ENCODE measurements at places on chromosomes 1 and 21.

GRCh38 chr1:1629430-1630190 is 2.4 kb upstream of the MMP23B start:
- DNase-seq, result peak; percentile 86

GRCh38 chr1:185479796-185480195 is 162.8 kb upstream of the IVNS1ABP start:
- no peak for DNase-seq

DNA sequence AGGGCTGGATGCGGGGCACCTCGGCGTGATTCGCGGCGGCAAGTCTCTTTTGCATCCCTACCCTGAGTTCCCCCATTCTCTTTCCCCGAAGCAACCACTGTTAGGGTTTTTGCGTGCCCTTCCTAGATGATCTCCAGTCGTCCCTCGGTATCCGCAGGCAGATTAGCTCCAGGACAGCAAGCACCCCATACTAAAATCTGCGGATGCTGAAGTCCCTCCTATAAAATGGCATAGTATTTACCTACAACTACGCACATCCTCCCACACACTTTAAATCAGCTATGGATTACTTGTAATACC is 22.8 kb upstream of the CFAP126 start:
- DNase-seq, result no peak

GRCh38 chr1:206451134-206451686 is 19.1 kb upstream of the IKBKE start:
- DNase-seq, result no peak

- DNase-seq, result no peak
These were observed 195.3 kb upstream of the APP start for GRCh38 chr21:26365849-26366248.

DNA sequence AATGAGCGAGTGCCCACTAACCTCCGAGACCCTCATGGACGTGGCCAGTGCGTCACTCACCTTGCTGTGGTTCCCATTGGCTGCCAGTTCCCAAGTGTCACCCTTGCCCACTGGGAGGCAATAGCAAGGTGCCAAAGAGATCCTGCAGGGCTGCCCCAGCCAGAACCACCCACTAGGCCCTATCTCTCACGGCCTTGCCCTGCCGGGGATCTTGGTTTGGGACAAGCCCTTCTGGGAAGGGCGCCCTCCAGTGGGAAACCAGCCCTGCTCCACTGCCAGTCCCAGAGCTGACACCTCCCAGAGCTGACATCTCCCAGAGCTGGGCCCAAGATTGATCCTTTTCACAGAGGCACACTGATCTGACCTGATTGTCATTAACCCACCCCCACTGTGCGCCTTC is 2.1 kb upstream of the SELENON start:
- no peak for DNase-seq

- no peak for DNase-seq
These were observed 5.1 kb upstream of the REG4 start for GRCh38 chr1:119816407-119816806.

DNA sequence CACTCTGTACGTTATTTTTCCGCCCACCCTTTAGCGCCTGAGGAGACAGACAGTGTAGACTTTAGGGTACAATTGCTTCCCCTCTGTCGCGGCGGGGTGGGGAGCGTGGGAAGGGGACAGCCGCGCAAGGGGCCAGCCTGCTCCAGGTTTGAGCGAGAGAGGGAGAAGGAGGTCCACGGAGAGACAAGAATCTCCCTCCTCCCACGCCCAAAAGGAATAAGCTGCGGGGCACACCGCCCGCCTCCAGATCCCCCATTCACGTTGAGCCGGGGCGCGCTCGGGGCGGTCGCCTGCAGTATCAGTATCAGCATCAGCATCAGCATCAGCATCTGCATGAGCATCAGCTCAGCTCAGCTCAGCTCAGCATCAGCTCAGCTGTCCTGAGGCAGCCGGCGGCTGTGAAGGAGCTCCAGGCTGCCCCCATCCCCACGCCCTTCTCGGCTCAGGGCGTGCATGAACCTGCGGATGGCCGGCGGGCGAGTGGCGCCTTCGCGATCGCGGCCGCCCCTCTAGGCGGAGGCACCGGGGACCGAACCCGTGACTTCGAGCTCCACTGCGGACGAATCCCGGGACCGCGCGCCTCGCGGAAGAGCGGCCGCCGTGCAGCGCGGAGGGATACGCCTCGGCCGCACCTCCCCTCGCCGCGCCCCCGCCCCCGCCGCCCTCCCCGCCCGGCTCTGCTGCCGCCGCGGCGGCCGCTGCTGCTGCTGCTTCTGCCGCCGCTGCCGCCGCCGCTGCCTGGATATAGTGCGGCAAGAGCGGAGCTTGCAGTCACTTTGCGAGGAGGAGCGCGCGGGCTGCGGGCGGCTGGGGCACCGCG is at the start of gene NCAM2:
NCAM2 (plus strand) TSS at position 774 of the 820 bp plus-strand sequence.
- DNase-seq, result peak; percentile 63

DNA sequence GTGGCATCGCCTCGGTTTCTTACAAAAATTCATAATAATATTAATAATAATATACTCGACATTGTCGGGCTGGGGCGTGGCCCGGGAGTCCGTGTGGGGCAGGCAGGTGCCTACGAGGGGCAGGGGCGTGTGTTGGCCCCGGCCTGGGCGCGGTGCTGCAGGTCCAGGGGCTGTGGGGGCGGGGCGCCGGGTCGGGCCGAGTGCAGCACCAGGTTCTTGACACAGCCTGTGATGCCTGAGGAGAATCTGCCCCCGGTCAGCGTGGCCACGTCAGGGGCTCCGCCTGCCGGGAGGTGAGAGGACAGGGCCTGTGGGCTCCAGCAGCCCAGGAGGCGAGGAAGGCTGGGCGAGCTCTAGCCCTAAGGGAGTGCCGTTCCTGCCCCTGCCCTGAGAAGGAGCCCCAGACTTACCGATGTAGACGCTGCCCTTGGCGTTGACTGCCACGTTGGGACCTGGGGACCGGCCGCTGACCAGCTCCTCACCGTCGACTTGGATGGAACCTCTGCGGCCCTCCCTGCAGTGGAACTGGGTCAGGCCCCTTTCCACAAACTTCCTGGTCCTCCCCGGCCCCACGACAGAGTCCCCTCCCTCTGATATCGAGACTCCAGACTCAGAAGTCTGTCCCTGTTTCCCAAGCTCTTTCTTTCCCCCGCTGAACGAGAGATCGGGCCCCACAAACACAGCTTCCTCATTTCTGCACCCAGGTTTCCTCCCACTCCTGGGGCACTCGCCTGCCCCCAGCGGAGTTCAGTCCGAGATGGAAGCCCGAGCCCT is 11.3 kb downstream of the LDLRAD2 start:
- DNase-seq, result no peak

GRCh38 chr1:56436296-56436695 is 143.1 kb downstream of the PLPP3 start:
- DNase-seq, result no peak

DNA sequence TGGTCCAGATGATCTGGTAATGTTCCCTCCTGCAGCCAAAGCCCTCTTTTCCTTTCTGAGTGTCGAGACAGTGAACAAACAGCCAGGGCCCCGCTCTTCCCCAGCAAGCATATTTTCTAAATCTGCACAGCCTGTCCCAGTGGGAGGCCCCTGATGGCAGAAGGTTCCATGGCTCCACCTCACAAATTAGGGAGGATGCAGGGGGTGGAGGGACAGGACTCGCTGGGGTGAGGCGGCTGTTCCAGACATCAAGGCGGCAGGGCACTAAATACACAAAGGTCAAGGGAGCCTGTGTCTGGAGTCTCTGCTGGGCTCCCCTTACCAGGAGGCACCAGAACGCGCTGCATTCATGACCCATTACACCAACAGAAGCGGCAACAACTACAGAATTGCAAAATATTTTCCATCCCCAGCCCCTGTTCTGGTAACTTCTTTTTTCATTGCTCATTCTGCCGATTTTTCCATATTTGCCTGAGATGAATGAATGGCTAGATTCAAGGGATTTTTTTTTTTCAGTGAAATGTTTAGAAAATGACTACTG is 27.0 kb upstream of the PRELP start:
- no peak for DNase-seq

GRCh38 chr1:76868154-76868882 is 1.0 kb downstream of the ST6GALNAC5 start:
- no peak for DNase-seq

DNA sequence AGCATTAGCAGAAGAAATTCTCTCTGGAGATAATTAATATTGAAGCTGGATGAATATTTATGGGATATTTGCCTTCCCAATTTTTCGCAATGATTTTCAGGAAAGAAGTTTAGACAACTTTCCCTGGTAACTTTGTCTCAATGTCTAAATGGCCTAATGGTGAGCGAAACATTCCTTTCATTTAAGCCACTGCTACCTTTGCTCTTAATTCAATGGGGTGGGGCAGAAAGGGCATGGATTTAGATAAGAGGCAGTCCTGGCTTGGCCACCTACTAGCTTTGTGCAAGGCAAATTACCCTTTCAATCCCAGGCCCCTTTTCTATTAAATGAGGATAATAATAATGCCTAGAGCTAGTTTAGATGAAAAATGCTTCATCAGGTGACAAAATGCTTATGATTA is 27.1 kb upstream of the LYST start:
- DNase-seq, result no peak

GRCh38 chr1:209427811-209428210 is 155.7 kb upstream of the CAMK1G start:
- no peak for DNase-seq

DNA sequence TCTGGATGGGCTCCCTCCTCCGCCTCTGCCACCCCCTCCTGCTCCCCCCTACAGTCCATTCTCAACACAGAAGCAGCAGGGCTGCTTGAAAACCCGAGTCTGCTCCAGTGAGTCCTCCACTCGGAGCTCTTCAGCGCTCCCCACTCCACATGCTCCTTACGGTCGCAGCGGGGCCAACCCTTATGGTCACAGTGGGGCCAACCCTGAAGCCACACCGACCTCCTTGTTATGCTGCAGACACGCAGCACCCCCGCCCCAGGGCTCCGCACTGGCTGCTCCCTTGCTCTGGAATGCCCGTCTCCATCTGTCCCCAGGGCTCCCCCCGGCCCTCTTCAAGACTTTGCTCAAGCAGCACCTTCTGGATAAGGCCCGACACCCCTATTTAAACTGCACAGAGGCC is 22.6 kb downstream of the GPR157 start:
- DNase-seq, result no peak

DNA sequence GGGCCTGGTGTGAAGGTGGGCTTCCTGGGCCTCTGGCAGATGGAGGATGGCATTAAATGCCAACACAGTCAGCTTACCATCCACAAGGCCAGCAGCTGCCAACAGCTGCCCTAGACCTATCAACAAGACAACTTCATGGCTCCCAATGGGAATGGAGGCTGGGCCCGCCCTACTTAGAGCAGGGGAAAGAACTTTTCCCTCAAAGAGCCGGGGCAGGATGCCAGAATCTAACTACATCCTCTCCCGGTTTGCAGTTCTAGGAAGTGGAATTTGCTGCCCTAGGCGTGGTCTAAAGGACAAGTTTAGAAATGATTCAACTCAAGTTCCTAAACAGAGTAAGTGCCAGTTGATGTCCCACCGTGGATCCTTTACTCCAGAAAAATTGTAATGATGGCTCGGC is 13.1 kb downstream of the ICMT start:
- DNase-seq, result no peak

GRCh38 chr1:163094589-163094988 is 25.4 kb downstream of the RGS4 start:
- DNase-seq, result no peak

GRCh38 chr1:65840683-65841082 is 48.0 kb downstream of the PDE4B start:
- DNase-seq, result no peak

DNA sequence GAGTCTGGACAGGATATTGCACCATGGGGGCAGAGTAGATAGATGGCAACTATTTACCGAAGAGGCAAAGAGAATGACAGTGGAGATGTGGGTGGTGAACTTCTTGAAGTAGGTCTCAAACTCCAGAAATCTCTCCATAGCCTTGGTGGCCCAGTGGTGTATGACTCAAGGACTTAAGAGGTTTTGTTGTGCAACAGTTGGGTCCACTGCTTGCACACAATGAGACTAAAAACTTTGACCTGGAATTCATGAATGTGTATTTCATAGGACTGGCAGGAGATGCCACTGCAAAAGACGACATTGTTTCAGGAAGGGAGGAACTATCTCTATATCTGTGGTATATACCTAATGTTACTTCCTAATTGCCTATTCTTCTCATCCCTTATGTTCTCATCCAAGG is 75.9 kb downstream of the ZSCAN20 start:
- no peak for DNase-seq

GRCh38 chr1:26858160-26858559 is 4.8 kb upstream of the SFN start:
- DNase-seq, result no peak

GRCh38 chr21:41216486-41216885 is 48.5 kb downstream of the BACE2 start:
- no peak for DNase-seq

DNA sequence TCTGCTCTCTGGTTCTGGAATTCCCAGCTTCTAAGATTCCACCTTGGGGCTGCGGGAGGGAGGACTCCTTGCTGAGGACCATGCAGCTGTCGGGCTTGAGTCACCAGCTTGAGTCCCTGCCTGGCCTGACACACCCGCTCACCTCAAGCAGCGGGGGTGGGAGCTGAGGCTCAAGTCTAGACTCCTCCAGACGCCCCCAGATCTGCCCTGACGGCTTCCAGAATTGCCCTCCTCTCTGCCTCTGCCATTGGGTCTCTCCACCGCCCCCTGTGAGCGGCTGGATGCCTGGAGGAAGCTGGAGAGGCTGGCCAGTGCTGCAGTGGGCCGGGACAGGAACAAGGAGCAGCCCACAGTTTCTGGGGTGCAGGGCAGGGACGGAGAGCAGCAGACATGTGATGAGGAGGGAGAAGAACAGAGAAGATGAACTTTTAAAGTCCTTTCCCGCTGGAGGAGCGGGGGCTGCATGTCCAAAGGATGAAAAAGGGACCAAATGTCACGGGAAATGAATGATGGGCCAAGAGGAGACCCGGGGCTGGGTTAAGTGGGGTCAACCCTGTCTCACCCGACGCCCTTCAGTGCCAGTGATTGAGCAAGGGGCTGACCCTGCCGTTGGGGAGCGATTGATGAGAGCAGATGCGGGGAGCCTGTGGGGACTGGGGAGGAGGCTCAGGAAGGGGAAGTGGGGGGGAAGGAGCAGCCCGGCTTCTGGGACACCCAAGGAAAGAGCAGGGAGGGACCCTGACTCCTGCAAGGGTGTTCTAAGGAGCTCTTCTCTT is 13.5 kb downstream of the CRABP2 start:
- DNase-seq, result no peak

- no peak for DNase-seq
These were observed 27.0 kb downstream of the TGFB2 start for GRCh38 chr1:218371927-218372672.

GRCh38 chr1:16017461-16018303 is at the start of gene HSPB7:
TSS of gene HSPB7 (minus strand) at chr1:16018043. CDS start at chr1:16017963, 80 bp downstream.
- DNase-seq, result no peak

DNA sequence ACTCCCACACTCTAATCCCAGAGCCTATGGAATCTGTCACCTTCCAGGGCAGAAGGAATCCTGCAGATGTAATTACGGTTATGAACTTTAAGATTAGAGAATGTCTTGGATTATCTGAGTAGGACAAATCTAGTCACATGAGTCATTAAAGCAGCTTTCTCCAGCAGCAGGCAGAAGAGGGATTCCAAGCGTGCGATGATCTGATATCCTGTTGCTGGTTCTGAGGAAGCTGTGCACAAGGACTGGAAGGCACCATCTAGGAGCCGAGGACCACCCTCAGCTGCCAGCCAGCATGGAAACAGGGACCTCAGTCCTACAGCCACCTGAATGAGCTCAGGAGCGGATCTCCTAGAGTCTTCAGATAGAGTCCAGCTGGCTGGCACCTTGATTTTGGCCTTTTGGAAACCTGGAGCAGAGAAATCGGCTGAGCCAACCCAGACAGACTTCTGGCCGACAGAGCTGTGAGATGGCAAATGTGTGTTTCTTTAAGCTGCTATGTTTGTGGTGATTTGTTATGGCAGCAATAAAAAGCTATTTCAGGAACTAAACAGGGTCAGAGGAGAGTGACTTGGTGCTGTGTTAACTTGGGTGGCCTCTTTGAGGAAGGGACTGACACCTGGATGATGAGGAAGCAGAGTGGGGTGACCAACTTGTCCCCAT is 34.5 kb downstream of the LRRN2 start:
- no peak for DNase-seq
